ENCODE measurements at places on chromosomes 7 and 10.
A peak's percentile ranks its signal among the peaks of the same experiment; 100 is the strongest.

GRCh38 chr7:157041004-157041403 is 30.5 kb upstream of the MNX1 start:
- DNase-seq = no peak

DNA sequence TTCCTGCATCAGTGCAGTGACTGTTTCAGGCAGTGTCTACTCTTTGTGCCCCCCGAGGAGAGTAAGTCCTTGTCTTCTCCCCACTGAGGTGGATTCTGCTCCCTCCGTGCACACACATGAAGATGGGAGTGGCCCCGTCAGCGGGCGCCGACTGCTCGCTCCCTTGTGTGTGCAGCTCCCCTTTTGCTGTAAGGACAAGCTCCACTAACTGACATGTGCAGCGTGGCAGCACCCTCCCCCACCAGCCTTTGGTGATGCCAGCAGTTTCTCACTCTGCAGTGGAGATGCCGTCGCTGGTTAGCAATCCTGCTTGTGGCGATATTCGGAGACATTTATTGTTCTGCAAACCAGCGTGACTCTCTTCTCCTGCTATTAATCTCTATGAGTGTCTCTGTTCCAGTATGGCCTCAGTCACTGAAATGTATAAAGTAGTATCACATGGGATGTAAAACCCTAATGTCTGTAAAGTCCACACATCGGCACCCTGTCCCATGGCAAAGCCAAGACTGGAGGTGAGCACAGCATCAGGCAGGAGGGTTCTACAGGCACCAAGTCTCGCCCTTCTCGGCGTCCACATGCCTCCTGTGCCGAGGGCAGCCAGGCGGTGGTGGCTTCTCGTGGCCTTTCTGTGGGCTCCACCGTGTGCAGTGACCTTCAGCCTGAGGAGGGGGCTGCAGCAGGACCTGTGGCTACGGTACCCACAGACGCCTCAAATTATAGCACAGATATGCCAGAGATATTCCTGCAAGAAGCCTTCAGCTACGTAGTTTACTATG is 202.7 kb downstream of the EBF3 start:
- no peak for DNase-seq

- DNase-seq = no peak
Observed at GRCh38 chr10:84844461-84844860, 516.1 kb downstream of the CCSER2 start.

DNA sequence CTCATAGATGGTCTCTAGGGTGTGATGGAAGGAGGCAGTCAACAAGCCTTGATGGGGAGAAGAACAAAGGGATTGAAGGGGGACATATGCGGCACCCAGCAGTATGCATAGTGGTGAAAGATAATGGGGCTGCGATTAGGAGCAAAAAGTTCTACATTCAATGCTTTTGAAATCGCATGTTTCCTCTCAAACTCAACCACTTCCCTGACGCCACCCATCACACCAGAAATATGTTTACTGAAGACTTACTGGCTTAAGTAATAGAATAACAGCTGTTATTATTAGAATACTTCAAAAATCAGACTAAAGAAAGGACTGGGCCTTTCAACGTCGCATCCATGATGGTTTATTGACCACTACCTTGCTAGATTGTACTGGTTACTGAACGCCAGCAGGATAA is 31.5 kb downstream of the MKRN1 start:
- DNase-seq = no peak

DNA sequence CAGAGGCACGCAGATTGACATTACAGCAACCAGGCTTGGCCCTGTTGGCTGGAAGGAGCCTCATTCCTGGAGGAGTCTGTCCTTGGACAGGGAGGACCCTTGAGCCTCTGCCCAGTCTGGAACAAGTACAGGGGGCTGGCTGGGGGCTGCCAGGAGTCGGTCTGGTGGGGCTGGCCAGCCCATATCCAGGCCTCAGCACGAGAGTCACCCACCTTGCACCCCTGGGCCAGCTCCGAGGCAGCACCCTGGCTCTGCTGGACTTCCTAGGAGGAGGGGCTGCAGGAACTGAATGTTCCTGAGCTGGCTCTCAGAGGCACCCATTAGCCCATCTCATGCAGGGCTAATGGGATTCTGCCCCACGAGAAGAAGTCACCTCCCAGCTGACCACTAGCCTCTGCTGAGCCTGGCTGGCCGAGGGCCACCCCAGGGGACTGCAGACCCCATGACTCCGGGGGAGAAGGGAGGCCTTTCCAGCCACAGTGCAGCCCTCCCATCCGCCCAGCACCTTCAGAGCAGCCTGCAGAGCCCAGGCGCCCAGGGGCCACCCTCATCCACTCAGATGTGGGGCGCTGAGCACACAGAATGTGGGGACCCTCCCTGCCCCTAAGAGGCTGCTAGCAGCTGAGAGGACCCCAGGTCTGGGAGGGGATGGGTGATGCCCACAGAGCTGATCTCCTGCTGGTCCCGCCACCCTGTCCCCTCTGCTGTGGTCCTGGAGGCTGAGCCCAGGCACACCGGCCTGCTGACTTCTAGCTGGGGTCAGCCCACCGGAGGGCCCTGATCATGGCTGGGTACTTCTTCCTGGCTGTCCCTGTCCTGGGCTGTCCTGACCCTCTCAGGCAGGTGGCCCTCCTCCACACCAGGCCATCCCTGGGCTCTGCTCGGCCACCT is 14.8 kb upstream of the INPP5A start:
- no peak for DNase-seq

- no peak for DNase-seq
Observed at GRCh38 chr7:101104799-101105198, 19.5 kb downstream of the TRIM56 start.

DNA sequence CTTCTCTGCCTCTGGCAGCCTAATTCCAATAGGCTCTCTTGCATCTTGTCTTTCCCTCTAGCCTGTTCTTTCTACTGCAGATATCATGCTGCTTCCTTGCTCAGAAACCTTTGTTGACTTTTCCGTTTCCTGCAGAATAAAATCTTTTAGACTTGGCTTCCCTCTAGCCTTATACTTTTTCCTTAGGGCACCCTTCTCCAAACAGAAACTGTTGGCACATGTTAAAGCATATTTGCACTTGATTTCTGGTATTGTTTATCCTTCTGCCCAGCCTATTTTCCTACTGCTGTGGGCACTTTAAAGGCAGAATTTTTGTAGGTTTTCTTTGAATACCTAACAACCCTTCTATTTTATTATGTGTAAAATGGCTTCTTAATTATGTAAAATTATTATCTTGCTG is 4.6 kb downstream of the GNAI1 start:
- DNase-seq = no peak

- no peak for DNase-seq
Observed at GRCh38 chr7:149772956-149773434, 393 bp downstream of the ZNF467 start.

DNA sequence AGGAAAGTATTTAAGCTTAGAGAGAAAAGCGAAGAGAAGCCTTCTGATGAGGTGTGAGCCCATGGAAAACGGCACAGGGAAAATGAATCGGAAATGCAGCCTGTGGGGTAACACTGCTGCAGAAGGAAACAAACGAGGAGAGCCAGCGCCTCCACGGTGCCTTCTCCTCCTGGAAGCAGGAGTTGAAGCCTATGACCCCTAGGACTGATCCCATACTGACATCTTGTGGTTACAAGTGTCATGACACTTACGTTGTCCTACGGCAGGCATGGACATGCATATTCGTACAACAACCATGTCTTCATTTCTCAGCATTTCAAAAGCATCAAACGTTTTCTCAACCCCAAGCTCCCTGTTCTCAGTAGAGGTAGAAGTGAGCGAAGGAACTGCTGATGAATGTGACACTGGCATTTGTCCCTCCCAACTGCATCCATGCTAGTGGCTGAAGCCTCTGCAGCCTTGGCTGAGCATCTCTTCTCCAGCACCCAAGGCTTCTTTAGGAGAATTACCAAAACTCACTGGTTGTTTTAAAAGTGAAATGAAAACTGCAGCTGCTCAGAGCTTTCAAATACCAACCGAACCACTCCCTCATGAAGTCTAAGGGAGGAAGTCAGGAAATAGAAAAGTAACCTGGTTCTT is 160.2 kb downstream of the JAZF1 start:
- DNase-seq = peak; percentile 32

DNA sequence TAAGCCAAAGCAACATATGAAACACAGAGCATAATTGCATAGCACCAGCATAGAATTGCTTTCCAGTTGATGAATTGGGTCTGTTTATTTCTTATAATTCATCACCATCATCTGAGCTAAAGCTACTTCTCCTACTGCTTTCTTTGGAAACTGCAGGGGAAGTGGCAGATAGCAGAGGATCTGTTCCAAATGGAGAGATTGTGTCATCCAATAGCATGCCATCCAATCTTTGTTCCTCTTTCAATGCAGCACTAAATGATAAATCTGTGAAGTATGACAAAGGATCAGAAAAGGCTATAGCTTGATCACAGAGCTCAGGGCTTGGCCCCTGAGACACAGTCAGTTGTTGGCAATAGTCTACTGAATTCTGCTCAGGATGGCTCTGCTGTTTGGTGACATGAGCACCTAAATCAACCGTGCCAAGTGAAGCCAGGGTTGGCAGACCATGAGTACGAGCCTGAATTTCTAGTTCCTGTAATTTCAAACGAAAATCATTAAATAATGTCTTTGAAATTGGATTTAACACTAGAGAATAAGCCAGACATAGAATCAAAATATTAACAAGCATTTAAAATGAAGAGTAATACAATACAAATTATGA is 90.0 kb downstream of the TFEC start:
- DNase-seq = no peak

DNA sequence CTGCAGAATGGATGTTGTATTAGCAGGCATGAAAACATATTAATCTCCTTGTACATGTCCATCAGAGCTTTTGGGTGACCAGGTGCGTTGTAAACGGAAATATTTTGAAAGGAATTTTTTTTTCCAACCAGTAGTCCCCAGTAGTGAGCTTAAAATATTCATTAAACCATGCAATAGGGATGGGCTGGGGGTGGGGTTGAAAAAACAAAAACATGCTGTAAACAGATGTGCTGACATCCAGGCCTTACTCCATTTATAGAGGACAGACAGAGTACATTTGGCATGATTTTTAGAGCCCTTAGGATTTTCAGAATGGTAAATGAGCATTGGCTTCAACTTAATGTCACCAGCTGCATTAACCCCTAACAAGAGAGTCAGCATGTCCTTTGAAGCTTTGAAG is 50.2 kb downstream of the PTPN12 start:
- DNase-seq = no peak

DNA sequence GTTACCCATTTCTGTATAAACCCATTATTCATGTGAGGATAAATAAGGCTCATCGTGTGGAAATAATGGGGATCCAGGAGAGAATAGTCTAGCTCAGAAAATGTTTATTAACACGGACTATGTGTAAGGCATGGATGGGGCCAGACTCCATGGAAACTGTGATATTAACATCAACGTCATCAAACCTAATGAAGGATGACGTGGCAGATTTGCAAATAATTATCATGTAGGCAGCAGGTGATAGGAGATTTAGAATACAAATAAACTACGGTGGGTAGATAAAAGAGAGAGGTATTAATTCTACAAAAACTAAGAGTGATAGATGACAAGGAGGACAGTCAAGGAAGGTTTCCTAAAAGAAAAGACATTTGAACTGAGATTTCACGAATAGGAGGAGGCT is 592.2 kb downstream of the REEP3 start:
- no peak for DNase-seq

GRCh38 chr10:51510231-51510630 is 189.2 kb downstream of the CSTF2T start:
- no peak for DNase-seq

DNA sequence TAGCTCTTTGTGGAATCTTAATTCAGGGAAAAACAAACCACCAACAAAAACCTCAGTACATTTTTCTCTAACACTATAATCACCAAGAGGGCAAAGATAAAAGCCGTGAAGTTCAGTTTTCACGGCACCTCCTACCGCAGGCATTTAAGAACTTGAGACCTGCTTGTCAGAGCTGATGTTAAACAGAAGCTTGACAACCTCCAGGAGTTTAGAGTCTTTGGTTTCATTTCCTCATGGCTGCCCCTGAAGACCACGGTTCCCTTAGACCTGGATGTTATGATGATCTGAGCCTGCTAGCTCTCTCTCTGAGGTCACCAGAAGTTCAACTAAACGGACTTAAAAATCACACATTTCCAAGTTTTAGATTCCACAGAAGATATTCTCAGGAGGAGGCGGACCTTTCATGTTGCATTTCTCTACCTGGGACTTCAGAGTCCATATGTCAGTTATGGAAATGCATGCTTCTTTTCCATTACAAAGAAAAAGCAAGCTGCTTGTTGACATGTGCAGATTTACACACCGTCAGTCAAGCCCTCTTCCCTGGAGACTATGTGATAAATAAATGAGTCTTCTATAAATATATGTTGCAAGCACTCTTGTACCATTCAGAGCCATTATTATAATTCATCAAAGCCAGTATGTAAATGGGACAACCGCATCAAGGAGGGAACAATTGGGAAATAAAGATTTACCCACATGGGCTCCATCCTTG is 258.0 kb downstream of the GFRA1 start:
- DNase-seq = no peak

- DNase-seq = no peak
Observed at GRCh38 chr7:44505595-44505994, 15.1 kb upstream of the NUDCD3 start.

- DNase-seq = no peak
Observed at GRCh38 chr7:67856046-67856445, 859.4 kb downstream of the TYW1 start.

DNA sequence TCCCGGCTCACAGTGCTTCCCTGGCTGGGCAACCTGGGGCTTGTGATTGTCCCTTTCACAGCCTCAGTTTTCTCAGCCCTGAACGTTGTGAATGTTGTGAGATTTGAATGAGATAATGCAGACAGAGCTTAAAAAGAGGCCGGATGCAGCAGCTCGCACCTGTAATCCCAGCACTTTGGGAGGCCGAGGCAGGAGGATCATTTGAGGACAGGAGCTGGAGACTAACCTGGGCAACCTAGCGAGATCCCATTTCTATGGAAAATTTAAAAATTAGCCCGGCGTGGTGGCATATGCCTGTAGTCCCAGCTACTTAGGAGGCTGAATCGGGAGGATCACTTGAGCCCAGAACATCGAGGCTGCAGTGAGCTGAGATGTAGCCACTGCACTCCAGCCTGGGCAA is 56.6 kb downstream of the SPOCK2 start:
- DNase-seq = no peak

DNA sequence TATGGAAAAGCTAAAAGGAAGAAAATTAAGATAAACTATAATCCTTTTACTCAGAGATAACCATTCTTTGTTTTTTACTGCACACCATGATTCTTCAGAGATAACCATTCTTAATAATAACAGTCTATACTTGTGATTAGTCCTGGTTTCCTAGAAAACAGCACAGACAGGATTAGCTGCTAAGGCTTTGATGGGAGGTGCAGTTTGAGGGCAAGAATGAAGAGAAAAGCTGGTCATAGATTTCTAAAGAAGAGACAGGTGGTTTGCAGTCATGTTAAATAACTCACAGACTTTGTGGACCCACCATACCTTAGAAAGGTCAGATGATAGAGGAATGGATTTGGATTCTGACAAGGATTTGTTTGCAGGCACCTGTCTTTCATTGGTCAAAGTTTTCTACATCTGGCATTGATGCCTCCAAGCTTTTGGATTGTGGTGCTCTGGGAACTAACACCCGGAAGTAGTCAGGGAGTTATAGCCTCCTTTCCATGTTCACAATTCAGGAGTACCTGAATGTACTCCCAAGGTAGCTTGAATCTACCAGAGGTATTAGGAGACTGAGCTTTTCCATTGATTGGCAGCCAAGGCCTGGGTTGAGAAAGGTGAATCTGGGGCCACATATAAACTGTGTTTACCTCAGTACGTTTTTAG is 3.7 kb downstream of the SMC3 start:
- no peak for DNase-seq

- no peak for DNase-seq
Observed at GRCh38 chr7:8765374-8765773, 332.0 kb downstream of the NXPH1 start.

Measured in anterior cingulate cortex (tissue), 58 donors.